Esophagus mucosa (tissue), 1 donor: ENCODE measurements at places on chromosomes 5 and 9. TPM values are rescaled to one million over a fixed set of nuclear protein-coding genes. Genes with fewer than 3 reads are reported as not detected.

Gene SPATA31D4
- not detected for total RNA-seq

Gene EGFLAM
- 0.68 TPM for total RNA-seq

Gene OLFML2A
- total RNA-seq = 12.3 TPM

- ATAC-seq = no peak
Measured at GRCh38 chr5:180632768-180633167, 16.6 kb downstream of the FLT4 start.

GRCh38 chr5:64074533-64074932, 91.1 kb upstream of the RNF180 start:
- no peak for ATAC-seq

DNA sequence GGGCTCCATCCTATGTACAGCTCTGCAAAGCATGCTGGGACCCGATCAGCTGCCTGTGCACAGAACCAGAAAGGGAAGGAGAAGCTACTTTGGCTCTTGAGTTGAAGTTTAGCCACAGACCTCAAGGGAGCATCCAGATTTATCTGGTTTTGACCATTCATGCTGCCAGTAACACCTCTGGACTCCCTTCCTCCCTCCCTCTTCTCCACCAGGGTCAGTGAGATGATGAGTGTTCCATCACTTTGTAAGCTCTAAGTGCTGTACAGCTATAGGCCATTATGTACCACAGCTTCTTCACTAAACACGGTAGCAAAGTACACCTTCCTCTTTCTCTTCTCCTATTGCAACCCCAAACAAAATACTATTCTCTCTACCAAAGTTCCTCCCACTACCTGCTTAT, 77.9 kb downstream of the GLIS3 start:
- ATAC-seq = no peak

DNA sequence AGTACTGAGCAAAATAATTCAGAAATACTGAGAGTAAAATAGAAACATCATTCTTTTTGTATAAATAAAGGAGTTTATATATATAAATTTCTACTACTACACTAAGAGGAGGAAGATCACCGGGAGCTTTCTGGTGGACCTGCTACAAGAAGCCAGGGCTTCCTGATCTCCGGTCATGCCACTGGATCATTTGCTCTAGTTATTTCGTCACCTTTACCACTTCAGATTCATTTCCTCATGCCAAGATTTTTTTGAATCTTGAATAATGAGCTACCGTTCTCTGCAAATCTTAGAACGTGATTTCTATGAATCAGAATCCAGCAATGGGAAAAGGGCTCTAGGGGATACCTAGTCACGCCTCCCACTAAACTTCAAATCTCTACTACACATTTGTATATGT, 51.9 kb upstream of the TBC1D9B start:
- ATAC-seq = no peak
